ENCODE measurements at places on chromosomes 4 and X.

- peak; percentile 0 for DNase-seq
- H3K27ac ChIP-seq, result no peak overlapping the region
- no peaks in the 10 kb centered on the region for H3K27me3 ChIP-seq
- H3K36me3 ChIP-seq, result no peaks in the 10 kb centered on the region
- H3K4me3 ChIP-seq, result no peak overlapping the region
Observed at GRCh38 chr4:54586320-54586955, 71.3 kb upstream of the KIT start.

DNA sequence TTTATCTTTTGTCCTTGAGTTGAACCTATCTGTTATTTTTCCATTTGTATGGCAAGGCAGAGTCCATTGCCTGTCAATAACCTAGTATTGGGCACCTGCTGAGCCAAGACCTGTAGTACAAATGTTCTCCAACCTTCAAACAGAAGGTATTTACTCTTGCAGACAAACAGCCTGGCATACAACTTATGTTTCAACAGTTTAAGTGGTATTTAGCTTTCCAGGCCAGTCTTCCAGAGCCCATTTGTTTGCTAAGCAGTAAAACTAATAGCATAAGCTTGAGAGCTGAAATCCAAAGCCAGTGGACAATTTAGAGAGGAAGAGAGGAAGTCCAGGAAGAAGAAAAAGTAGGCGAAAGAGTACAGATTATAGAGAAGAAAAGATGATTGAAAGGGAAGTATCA is 979.3 kb downstream of the GLUD2 start:
- no peak overlapping the region for H3K27ac ChIP-seq
- H3K36me3 ChIP-seq, result no peaks in the 10 kb centered on the region
- no peak overlapping the region for H3K4me3 ChIP-seq
- no peak for DNase-seq
- no peaks in the 10 kb centered on the region for H3K4me1 ChIP-seq
- H3K27me3 ChIP-seq, result no peaks in the 10 kb centered on the region

- H3K27ac ChIP-seq, result no peak overlapping the region
- no peaks in the 10 kb centered on the region for H3K36me3 ChIP-seq
- H3K27me3 ChIP-seq, result peaks cover 8% of the 10 kb centered on the region
- H3K4me1 ChIP-seq, result no peaks in the 10 kb centered on the region
Observed at GRCh38 chr4:6228158-6229067, 28.1 kb upstream of the JAKMIP1 start.

DNA sequence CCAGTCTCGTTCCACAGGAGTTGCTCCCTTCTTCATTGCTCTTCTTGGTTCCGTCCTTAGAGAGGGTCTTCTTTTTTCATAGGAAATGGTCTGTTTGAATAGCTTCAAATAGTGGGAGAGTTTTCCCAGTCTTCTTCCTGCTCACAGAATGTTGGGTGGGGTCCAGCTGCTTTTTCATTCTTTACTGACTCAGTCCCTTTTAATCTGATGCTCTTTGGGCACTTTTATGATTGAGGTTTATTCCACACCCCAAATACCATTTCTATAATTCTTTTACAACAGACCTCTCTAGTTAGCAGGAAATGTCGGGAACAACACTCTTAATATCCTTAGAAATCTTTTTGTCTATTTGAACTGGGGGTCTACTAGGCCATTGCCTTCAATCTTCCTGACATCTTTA is 239.5 kb downstream of the PRDM5 start:
- no peaks in the 10 kb centered on the region for H3K27me3 ChIP-seq
- DNase-seq, result peak; percentile 12
- no peak overlapping the region for H3K4me3 ChIP-seq
- H3K36me3 ChIP-seq, result no peaks in the 10 kb centered on the region
- H3K27ac ChIP-seq, result no peak overlapping the region
- H3K4me1 ChIP-seq, result no peaks in the 10 kb centered on the region

DNA sequence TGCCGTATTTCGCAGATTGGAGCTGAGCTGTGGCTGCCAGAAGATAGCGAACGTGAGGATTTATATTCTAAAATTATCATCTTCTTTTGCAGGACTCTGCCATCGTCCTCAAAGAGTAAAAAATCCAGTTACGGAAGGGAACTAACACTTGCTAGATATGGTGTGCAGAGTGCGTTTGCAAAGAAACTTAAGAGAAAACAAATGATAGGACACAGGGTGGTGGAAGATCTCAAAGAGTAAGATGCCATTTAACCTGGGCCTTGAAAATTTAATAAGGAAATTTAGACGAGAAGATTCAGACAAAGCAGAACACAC is 566 bp downstream of the LARP7 start:
- H3K36me3 ChIP-seq, result no peaks in the 10 kb centered on the region
- H3K4me1 ChIP-seq, result peaks cover 9% of the 10 kb centered on the region
- H3K27me3 ChIP-seq, result no peaks in the 10 kb centered on the region
- H3K27ac ChIP-seq, result peak overlapping the region; percentile 93
- DNase-seq, result no peak

GRCh38 chr4:184811526-184812198 is 14.1 kb downstream of the ACSL1 start:
- no peak overlapping the region for H3K4me3 ChIP-seq
- H3K27ac ChIP-seq, result no peak overlapping the region
- no peaks in the 10 kb centered on the region for H3K27me3 ChIP-seq
- DNase-seq, result no peak
- no peaks in the 10 kb centered on the region for H3K36me3 ChIP-seq

DNA sequence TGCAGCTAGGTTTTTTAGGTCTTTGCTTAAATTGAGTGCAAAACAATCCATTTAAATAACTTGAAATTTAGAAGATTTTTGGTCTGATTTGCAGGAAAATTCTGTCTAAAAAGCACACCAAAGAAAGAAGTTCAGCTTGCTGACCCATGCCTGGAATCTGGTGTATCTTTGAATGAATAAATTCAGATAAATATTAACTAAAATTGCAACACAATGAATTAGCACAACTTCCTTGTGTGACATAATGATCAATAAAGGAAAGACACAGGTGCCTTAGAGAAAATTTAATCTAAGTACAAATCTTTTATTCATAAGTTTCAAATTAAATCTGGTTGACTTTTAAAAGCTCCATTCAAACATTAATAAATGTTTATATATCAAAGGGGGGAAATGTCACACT is 791.5 kb upstream of the LCORL start:
- H3K4me3 ChIP-seq, result no peak overlapping the region
- no peaks in the 10 kb centered on the region for H3K4me1 ChIP-seq
- H3K36me3 ChIP-seq, result no peaks in the 10 kb centered on the region
- H3K27me3 ChIP-seq, result no peaks in the 10 kb centered on the region
- no peak for DNase-seq
- H3K27ac ChIP-seq, result no peak overlapping the region

- no peaks in the 10 kb centered on the region for H3K27me3 ChIP-seq
- no peaks in the 10 kb centered on the region for H3K36me3 ChIP-seq
- no peaks in the 10 kb centered on the region for H3K4me1 ChIP-seq
- H3K4me3 ChIP-seq, result no peak overlapping the region
- no peak for DNase-seq
- H3K27ac ChIP-seq, result no peak overlapping the region
Observed at GRCh38 chr4:83389756-83390505, 55.3 kb upstream of the HPSE start.

- no peak overlapping the region for H3K27ac ChIP-seq
- no peak for DNase-seq
- H3K36me3 ChIP-seq, result no peaks in the 10 kb centered on the region
- H3K27me3 ChIP-seq, result no peaks in the 10 kb centered on the region
- no peak overlapping the region for H3K4me3 ChIP-seq
- H3K4me1 ChIP-seq, result no peaks in the 10 kb centered on the region
Observed at GRCh38 chr4:33923469-33923868, 2320.8 kb downstream of the ARAP2 start.

DNA sequence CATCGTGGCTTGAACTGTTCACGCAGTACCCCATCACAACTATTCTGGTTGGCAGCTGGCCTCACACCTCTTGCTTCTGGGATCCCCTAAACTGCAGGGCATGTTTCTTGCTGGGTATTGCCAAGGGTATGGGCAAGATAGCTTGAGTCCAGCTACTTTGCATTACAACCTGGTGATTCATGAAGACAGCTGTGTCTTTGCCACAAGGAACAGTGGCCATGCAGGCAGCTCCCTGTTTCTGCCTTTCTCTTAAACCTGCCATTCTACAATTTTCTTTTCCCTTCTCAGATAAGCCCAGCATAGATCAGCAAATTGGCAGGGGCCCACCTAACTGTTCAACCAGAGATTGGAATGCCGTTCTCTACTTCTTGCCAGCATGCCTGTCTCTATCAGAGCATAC is 42.8 kb downstream of the TENM3 start:
- no peaks in the 10 kb centered on the region for H3K4me1 ChIP-seq
- no peak overlapping the region for H3K4me3 ChIP-seq
- H3K27me3 ChIP-seq, result no peaks in the 10 kb centered on the region
- no peak overlapping the region for H3K27ac ChIP-seq
- H3K36me3 ChIP-seq, result no peaks in the 10 kb centered on the region

- H3K27ac ChIP-seq, result no peak overlapping the region
- H3K27me3 ChIP-seq, result no peaks in the 10 kb centered on the region
- peak; percentile 66 for DNase-seq
- H3K4me3 ChIP-seq, result no peak overlapping the region
- H3K4me1 ChIP-seq, result no peaks in the 10 kb centered on the region
- H3K36me3 ChIP-seq, result no peaks in the 10 kb centered on the region
Observed at GRCh38 chr4:163866728-163867315, 372.3 kb downstream of the TMA16 start.

GRCh38 chr4:136106753-136107152 is 1425.5 kb downstream of the PCDH18 start:
- peak; percentile 51 for DNase-seq
- no peak overlapping the region for H3K27ac ChIP-seq
- no peaks in the 10 kb centered on the region for H3K27me3 ChIP-seq
- peaks cover 8% of the 10 kb centered on the region for H3K4me1 ChIP-seq
- H3K36me3 ChIP-seq, result no peaks in the 10 kb centered on the region

DNA sequence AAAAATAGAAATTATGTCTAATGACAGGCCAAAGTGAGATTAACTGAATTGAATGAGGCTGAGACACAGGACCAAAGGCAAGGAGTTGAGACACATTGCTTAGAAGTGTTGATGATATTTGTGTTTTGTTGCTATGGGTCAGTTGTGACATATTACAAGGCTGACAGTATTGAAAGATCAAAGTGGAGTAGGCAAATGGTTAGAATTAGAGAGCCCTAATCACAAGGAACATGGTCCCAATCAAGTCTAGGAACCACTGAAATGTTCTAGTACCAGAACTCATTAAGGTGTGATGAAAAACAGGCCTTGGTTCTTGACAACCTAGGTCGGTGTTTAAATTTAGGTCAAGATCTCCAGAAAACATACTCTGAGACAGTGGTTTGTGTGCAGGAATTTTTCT is 896.3 kb upstream of the HS3ST1 start:
- H3K4me3 ChIP-seq, result no peak overlapping the region
- no peak overlapping the region for H3K27ac ChIP-seq
- H3K4me1 ChIP-seq, result no peaks in the 10 kb centered on the region
- DNase-seq, result no peak
- H3K36me3 ChIP-seq, result no peaks in the 10 kb centered on the region

DNA sequence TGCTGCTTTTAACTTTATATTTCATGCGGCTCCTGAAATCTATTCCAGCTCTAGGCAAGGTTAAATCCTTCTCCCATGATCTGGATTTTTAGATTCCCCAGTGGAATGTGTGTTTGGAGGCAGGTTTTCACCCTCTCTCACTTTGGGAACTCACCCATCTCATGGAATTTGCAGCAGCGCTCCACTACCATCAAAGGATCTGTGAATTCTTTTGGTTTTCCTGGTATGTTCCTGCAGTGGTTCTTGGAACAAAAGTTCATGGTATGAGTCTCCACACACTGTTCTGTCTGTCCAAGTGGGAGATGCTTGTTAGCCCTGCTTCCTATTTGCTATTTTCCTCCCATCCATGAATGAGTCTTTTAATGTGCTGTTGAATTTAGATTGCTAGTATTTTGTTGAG is 14.0 kb downstream of the APOOL start:
- H3K27ac ChIP-seq, result no peak overlapping the region
- no peaks in the 10 kb centered on the region for H3K36me3 ChIP-seq
- no peak overlapping the region for H3K4me3 ChIP-seq
- DNase-seq, result no peak

GRCh38 chr4:77092975-77093374 is 17.2 kb upstream of the CCNI start:
- H3K27ac ChIP-seq, result no peak overlapping the region
- H3K27me3 ChIP-seq, result no peaks in the 10 kb centered on the region
- H3K4me3 ChIP-seq, result no peak overlapping the region
- DNase-seq, result no peak

- peak; percentile 71 for DNase-seq
- H3K27ac ChIP-seq, result peak overlapping the region; percentile 85
- H3K27me3 ChIP-seq, result no peaks in the 10 kb centered on the region
Observed at GRCh38 chrX:12955882-12956703, 18.8 kb upstream of the TMSB4X start.

DNA sequence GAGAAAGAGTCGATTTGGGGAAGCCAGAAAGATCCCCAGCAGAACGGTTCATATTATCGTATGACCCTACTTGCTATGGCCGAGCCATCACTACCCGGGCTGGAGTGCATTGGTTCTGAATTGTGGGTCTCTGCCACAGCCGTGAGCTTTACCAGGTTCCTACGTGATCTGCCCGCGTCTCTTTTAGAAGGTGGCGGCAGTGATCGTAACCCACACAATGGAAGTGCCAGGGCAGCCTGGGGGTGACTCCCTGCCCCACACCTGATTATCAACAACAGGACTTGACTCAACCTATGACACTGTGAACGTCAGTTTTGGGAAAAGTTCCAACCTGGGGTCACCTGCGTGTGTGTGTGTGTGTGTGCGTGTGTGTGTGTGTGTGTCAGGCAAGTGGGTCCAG is 90.8 kb downstream of the SHOX start:
- H3K27ac ChIP-seq, result no peak overlapping the region
- no peak for DNase-seq
- H3K4me1 ChIP-seq, result no peaks in the 10 kb centered on the region
- no peaks in the 10 kb centered on the region for H3K36me3 ChIP-seq
- no peaks in the 10 kb centered on the region for H3K27me3 ChIP-seq

- H3K4me1 ChIP-seq, result no peaks in the 10 kb centered on the region
- no peaks in the 10 kb centered on the region for H3K27me3 ChIP-seq
- no peak for DNase-seq
- H3K4me3 ChIP-seq, result no peak overlapping the region
- H3K36me3 ChIP-seq, result no peaks in the 10 kb centered on the region
Observed at GRCh38 chr4:42632653-42633382, 24.1 kb downstream of the ATP8A1 start.

- no peaks in the 10 kb centered on the region for H3K36me3 ChIP-seq
- no peak overlapping the region for H3K4me3 ChIP-seq
- peaks cover 22% of the 10 kb centered on the region for H3K4me1 ChIP-seq
- H3K27me3 ChIP-seq, result no peaks in the 10 kb centered on the region
Observed at GRCh38 chr4:109134268-109134667, 168.2 kb downstream of the COL25A1 start.

DNA sequence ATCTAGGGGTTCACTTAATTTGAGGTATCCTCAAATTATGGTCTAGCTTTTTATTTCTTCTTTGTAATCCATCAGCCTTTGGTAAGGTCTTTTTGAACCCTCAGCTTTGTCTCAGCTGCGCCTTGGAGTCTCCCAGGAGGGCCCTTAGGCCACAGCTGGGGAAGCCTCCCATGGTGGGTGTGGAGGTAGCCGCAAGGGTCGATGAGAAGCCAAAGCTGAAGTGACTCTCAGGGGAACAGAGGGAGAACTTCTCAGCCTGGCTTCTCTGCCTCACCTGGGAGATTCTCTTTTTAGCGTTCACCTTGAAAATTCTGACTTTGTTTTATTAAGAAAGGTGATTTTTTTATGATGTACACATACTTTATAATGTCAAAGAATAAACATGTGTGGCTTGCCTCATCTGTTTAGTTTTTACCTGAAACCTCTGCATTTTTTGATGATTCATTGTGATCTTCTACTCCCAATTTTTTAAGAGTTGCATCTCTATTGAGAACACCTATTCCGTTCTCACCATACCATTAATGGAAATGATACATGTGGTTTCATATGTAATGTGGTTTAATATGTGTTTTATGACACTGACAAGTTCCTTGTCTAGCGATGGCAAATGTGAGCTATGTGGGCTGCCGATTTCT is 25.6 kb upstream of the SLC25A4 start:
- H3K4me1 ChIP-seq, result peaks cover 5% of the 10 kb centered on the region
- no peak overlapping the region for H3K27ac ChIP-seq
- no peaks in the 10 kb centered on the region for H3K27me3 ChIP-seq
- no peak overlapping the region for H3K4me3 ChIP-seq
